ENCODE measurements at places on chromosomes 7 and 10.

DNA sequence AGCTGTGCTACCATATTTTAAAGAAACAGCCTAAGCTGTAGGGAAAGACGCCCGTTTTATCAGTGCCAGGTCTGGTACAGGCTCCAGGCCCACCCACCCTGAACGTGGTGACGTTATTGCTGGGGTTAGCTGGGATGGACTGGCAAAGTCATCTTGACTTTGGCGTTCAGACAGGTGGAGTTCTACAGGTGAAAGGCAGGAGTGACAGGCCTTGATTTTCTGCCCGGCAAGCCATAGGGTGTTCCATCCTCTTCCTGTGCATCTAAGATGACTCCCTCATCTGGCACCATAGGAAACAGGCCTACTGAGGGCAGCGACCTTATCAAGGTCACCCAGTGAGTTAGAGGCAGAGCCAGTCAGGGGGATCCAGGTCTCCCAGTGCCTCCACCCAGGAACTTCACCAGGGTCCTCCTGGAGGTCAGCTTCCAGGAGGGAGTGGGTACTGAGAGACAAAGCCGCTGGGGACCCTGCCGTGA, 41.6 kb downstream of the HK1 start:
- DNase-seq = no peak

- DNase-seq = no peak
Observed at GRCh38 chr7:152751449-152752141, 8.0 kb upstream of the ACTR3B start.

DNA sequence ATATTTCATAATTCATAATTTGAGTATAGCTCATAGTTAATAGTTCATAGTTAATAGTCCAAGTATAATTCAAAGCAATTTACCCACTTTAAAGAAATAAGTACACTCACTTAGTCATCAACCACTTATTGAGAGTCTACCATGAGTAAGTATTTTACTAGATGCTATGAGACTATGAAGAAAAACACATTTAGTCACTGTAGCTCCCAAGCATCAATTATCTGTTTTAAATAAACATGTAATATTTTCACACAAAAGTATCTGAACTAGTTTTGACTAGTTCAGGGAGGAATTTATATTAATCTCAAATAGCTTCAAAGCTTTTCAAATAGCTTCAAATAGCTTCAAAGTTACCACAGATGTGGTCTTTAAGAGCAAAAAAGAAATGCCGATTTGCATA, 119.2 kb downstream of the ANK3 start:
- DNase-seq = no peak

GRCh38 chr10:86497621-86498020, 24.0 kb downstream of the WAPL start:
- DNase-seq = no peak

- DNase-seq = no peak
Observed at GRCh38 chr10:15474671-15475070, 103.6 kb upstream of the FAM171A1 start.

- DNase-seq = no peak
Observed at GRCh38 chr10:55232553-55232952, 431.5 kb upstream of the PCDH15 start.

- DNase-seq = no peak
Observed at GRCh38 chr7:135328053-135328452, 94.4 kb downstream of the STRA8 start.

GRCh38 chr10:52442576-52442975, 128.5 kb downstream of the DKK1 start:
- DNase-seq = no peak

DNA sequence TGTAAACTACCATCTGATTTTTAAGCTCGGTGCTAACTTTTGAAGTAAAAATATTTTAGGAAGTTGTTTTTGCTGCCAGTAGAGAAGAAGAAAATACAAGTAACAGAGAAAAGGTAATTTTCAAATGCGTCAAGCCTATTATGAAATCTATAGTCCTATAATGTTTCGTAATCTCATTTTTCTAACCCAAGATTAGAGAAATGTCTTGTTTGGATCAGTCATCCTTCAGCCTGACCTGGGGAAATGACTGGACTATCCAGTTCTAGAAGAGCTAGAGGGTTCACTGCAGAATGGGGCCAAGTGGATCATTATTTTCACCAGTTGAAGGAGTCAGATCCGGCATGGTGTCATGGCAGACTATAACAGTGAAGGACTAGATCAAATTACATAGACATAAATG, 62.7 kb upstream of the FGL2 start:
- DNase-seq = no peak
